CD4-positive, alpha-beta T cell treated with Interleukin-1 beta for 1 hour (primary cell): ENCODE measurements at places on chromosomes 3 and 15.

GRCh38 chr15:97841558-97841957 is 118.9 kb upstream of the ARRDC4 start:
- no peak for DNase-seq

DNA sequence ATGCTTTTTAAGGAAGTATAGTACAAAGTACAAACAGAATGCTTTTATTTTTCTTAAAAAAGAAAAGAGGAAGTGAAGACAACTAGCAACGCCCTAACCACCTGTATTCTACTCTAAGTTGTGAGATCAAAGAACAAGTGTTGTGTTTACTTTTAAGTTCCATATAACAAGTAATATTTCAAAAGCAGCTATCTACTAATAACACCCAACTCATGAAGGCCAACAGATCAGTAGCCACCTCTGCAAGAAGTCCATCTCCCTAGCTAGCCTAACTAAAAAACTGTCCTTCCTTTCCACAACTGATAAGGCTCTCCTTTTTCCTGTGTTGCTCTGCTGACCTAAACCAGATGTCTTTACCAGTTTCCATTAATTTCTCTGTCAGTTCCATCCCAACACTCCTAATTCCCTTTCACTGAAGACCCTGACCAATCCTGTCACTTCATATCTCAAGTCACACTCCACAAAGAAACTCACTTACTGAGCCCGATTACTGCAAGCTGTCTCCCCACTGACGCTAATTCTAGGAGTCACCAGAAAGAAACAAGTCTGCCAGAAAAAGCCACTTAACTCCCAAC is 26.9 kb downstream of the PHC3 start:
- no peak for DNase-seq

GRCh38 chr3:186004671-186005070 is 66.9 kb upstream of the TRA2B start:
- no peak for DNase-seq

GRCh38 chr3:179348325-179349013 is 960 bp downstream of the MFN1 start:
- DNase-seq: peak; percentile 7

DNA sequence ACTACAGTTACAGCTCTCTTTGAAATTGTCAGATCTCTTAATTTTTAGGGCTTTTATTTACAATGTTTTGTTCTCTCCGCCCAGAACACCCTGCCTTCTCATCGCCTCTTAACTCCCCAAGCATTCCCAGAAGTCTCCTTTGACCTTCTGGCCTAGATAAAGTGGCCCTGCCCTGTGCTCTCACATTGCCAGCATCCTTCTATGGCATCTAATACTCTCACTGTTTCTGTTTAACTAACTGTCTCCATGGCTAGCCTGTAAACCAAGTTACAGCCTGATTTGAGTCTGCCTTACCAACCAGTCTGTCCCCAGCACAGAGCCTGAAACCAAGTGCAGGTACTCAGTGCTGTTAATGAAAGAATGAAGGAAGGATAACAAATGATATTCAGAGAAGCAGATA is 19.9 kb downstream of the COL8A1 start:
- no peak for DNase-seq

- peak; percentile 66 for DNase-seq
These were observed 222.5 kb downstream of the SHQ1 start for GRCh38 chr3:72625602-72626337.

GRCh38 chr3:23971684-23972083 is 26.6 kb downstream of the NR1D2 start:
- no peak for DNase-seq

GRCh38 chr3:159804726-159805410 is 183.8 kb upstream of the IL12A start:
- DNase-seq: peak; percentile 2

- no peak for DNase-seq
These were observed 3.2 kb downstream of the SENP7 start for GRCh38 chr3:101509811-101510210.

- DNase-seq: no peak
These were observed 97.6 kb upstream of the RASGRP1 start for GRCh38 chr15:38662033-38662802.

- no peak for DNase-seq
These were observed 50.9 kb downstream of the HCN4 start for GRCh38 chr15:73317651-73318462.

DNA sequence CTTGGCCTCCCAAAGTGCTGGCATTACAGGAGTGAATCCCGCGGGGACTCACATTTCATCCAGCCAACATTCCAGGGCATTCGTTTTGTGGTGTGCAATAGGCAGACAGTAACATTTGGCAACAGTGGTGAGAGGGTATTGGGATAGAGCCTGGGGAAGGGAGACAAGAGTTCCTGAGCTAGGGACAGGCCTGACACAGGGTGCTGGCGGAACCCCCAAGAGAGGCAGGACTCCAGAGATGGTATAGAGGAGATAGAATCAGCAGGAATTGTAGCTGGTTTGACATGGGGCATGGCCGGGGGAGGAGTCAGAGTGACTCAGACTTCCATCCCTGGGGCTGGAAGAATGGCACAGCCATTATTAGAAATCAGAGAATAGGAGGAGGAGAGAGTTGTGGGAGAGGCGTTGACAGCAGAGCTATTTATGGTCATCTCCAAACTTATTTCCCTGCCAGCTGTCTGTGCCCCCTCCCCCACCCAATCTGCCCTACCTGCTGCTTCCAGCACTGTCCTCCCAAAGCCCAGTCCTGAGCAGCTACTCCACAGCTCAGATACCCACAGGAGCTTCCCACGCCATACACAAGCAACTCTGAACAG is 4.4 kb upstream of the IDH2 start:
- no peak for DNase-seq

- no peak for DNase-seq
These were observed 285.2 kb upstream of the TLE3 start for GRCh38 chr15:70382762-70383458.

GRCh38 chr3:183202004-183202722 is 39.6 kb upstream of the LAMP3 start:
- DNase-seq: peak; percentile 40

DNA sequence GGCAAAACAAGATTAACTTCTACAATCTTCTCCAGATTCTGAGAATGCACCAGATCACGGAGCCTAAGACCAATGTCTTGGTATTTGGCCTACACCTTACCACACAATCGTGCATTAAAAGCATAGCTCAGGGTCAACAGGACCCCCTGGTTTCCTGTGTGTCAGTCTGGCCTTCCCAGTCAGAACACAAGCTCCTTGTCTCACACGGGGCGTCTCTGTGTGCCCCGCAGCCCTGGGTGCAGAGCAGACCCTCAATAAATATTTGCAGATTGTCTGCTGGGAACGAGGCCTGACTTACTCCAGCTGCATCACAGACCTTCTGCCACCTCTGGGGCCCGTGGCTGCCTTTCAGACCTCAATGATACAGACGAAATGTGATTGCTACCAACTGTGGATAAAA is 82.5 kb upstream of the CTNNB1 start:
- DNase-seq: no peak

GRCh38 chr15:45641374-45641781 is 6.5 kb downstream of the SQOR start:
- no peak for DNase-seq

- DNase-seq: no peak
These were observed 233.1 kb upstream of the HES1 start for GRCh38 chr3:193902607-193903511.

DNA sequence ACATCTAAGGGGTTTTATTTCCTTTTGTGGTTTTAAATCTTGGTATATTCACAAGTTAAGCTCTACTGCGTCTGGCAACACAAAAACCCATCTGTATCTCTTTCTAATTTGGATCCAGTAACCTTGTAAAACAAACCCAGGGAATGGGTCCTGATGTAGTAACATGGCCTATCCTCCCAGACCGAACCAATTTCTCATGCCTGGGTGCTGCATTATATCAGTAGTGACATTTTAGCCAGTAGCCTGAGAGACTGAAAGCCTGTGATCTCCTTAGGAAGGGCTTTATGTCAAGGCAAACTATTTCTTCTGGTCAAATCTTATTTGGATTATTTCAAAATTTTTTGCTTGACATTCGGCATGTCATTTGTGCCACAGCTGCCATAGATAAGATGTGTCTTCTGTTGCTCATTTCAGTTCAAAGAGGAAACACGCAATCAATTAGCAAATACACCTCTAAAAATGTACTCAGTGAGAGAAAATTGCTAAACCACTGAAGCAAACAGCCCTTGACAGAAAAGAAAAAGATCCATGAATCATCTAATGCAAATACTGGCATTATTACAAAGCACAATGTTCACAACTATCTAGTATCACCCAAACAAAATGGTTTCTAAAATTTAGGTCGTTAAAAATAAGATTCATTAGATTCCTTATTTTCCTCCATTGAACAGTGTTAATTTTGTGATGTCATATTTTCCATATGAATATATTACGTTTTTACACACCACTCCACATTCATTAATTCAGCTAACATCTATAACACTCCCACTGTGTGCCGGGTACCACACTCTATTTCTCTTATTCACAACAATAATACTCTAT is 4.0 kb downstream of the NPTN start:
- DNase-seq: no peak

- DNase-seq: no peak
These were observed 28.2 kb downstream of the GJD2 start for GRCh38 chr15:34726406-34727100.

- no peak for DNase-seq
These were observed 69.5 kb upstream of the GUCA1C start for GRCh38 chr3:109023167-109023566.

GRCh38 chr3:155870945-155871745 is 695 bp downstream of the GMPS start:
- peak; percentile 20 for DNase-seq

DNA sequence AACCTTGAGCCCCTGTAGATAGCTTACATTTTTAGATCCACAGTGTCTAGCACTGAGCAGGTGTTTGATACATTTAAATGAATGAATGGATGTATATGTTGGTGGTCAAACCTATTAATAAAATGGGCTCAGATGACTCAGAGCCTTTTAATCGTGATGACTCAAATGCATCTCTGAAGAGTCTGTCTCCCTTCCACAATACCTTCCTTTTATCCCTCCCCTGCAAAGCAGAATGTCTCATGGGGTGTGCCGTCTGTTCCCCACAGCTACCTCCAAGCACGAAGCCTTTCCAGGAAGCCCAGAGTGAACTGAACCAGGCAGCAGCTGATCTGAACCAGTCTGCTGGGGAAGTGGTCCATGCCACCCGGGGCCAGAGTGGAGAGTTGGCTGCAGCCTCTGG is 303.5 kb upstream of the TPM1 start:
- DNase-seq: no peak

DNA sequence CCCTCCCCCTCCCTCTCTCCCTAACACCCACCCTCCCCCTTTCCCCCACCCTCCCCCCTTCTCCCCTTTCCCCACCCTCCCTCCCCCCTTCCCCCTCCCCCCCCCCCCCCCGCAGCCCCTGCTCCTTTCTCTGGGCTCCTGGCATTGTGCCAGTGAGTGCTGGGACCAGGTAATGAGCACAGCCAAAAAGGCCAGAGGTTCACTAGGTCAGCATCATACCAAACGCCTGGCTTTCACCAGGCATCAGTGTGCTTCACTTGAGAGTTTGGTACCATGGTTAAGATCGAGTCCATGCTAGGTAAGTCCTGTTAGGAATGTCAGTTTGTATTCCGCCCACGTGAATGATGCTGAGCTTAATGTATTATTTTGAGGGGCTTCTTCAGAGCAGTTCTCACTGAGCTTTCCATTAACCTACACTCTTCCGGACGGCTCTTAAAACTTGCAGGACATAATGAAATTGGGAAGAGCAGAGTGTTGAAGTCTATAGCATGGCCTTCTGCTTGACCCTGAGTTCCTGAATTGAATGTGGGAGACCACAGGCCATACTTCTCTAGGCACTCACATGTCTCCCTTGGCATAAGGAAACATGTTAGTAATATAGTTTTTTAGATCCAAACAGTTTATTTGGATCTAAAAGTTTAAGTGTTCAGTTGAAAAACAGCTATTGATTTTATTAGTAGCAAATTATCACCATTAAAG is 45.6 kb downstream of the SENP2 start:
- DNase-seq: no peak

DNA sequence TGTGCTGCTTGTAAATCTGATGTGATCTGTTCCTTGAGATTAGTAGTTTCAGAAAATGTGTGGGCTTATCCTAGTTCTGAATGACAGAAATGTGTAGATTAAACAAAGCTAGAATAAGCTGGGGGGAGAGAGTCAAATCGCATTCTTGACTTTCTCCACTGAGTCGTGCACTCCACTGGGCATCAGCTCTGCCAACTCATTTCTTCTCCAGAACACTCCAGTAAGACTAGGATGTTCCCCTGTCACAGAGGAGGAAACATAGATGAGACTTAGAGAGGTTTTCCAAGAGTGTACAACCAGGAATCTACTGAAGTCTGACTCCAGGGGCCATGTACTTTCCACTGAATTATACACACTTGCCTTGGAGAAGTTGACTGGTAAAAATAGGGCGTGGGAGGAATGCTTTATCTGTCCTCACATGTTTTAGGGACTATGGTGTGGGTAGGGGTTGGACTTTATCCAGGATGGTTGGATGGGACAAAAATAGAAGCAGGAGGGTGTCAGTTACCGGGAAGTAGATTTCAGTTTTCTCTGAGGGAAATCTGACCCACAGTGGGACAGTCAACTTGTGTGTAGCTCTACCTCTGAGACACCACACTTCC is 298.2 kb downstream of the UBE2E2 start:
- no peak for DNase-seq

DNA sequence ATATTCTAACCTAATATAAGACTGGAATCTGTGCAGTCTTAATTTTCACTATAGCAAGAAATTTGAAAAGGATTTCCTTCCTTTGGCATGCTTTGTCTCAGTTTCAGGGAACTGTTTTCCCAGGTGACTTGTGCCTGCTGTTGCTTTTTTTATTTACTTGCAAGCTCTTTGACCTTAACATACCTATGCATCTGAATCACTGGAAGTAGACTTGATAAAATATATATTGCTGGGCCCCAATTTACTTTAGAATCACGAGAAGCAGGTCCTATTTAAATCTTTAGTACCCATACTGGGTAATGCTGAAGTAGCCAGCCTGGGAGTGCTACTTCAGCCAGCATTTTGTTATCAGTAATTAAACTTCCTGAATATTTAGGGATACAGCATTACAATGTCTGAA is 257.9 kb upstream of the ALCAM start:
- DNase-seq: no peak

- DNase-seq: no peak
These were observed 24.6 kb upstream of the HES1 start for GRCh38 chr3:194111336-194111735.

DNA sequence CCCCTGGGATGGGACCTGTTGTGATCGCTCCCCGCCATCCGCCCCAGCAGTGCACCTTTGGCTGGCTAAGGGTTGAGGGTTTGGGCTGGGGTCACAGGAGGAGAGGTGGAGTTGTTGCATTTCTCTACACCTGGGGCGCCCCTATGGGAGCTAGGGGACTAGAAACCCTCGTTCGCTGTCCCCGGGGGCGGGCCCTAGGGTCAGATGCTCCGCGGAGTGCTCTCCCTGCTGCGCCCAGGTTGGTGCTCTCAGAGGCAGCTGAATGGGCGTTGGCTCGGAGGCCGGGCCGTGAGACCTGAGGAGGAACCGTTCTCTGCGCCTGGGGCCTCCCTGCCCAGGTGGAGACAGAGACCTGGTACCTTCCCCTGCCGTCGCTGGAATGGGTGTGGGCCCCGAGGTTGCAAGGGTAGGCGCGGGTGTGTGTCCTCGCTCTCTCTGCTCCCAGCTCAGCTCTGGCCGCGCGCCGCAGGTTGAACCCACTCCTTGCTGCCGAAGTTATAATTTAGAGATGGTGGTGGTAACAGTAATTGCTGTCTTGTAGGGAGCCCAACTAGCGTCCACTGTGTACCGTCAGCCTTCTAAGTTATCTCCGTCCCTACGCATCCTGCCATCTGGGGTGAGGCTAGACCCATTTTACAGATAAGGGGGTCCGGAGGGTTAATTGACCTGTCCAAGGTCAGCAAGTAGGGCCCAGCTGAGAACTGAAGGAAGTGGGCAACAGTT is 965 bp downstream of the FLNB start:
- DNase-seq: peak; percentile 33
